Urothelium cell line (cell line): ENCODE measurements at places on chromosomes 3 and 15.

GRCh38 chr3:11029948-11030347 is 37.4 kb downstream of the SLC6A1 start:
- DNase-seq, result no peak

- no peak for DNase-seq
Measured at GRCh38 chr15:29968895-29969561, 113.7 kb upstream of the GOLGA8J start.

- DNase-seq, result no peak
Measured at GRCh38 chr15:81765816-81766215, 280.0 kb downstream of the MEX3B start.

DNA sequence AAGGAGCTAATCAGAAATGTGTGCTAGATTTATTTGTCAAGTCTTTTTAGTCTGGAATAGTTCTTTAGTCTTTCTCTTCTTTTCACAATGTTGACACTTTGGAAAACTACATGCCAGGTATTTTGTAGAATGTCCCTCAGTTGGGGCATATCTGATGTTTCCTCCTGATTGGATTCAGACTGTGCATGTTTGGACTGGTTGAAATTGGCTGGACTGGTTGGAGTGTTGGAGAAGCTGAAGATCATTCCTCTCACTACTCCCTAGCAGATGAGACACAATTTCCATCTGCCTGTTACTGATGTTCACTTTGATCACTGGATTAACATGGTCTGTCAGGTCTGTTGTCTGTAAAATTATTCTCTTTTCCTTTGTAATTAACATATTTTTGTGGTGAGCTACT is 3.7 kb downstream of the NME9 start:
- DNase-seq, result no peak

- no peak for DNase-seq
Measured at GRCh38 chr3:126982126-126982470, 817 bp upstream of the PLXNA1 start.

DNA sequence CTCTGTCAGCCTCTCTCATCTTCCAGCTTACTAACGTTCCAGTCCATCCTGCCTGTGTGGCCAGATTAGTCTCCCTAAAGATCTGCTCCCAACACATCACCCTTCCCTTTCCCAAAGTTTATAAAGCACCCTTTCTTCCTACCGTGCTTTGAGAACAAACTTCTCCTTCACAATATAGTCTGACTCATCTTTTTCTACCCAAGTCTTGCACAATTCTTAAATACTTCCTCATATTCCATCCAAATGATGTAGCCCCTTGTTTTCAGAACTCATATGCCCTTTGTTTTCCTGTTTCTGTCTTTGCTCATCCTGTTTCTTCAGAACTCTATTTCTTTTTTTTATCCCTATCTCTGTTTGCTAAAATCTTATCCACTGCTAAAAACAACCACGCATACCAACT is 326.8 kb downstream of the MFSD1 start:
- peak; percentile 9 for DNase-seq
